ENCODE measurements at places on chromosomes 3 and 15.

DNA sequence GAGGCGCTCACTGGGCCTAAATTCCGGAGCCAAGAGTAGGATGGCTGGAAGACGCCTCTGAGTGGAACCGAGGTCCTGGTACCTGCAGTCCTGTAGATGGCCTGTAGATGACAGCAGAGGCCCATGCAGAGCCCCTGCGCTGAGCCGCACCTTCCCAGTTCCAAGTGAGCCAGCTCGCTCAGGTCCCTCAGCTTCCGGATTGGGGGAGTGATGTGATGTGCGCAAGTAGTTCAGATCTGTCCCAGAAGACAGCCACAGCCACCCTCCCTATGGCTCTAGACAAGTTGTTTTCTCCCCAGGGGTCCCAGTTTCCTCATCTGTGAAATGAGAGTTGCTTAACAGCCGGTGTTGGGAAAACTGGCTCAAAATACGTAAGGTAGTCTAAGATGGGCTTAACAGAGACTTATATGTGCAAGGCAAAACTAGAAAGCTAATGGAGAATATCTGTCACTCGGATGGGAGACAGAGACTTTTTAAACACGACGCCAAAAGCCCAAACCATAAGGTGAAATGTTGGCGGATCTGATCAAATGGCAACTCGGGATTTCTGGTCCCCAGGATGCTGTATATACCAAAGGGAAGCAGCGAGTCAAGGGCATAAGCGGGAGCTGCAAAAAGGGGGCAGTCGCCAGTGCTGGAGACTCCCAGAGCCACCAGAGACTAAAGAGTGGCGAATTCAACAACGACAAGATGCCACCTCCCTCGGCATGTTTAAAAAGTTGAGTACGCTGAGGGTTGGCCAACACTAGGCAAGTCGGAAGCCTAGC lies 765 bp upstream of the MAPKAPK3 start:
- peak; percentile 76 for DNase-seq

DNA sequence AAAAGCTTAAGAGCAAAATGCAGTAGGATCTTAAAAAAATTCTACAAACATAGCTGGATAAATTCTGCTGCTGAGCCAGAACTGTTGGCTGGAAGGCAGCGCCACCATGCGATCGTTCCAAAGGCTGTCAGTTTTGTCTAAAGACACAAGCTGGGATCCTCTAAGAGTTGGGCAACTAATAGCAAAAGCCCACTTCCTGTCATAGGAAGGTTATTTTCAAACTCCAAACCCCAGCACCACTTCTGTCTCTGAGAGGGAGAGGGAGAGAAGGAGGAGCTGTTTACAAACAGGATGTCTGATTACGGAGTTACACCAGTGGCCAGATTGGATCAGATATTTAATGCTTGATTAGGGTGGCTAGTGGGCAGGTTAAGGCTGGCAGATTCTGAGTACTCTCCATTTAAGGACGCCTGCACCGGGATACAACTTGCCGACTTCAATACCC lies 44.0 kb downstream of the EIF4E3 start:
- peak; percentile 23 for DNase-seq

GRCh38 chr3:14411988-14412387 lies 9.6 kb downstream of the SLC6A6 start:
- no peak for DNase-seq

- DNase-seq, result no peak
Measured at GRCh38 chr3:124398594-124398993, 331.7 kb upstream of the UMPS start.

DNA sequence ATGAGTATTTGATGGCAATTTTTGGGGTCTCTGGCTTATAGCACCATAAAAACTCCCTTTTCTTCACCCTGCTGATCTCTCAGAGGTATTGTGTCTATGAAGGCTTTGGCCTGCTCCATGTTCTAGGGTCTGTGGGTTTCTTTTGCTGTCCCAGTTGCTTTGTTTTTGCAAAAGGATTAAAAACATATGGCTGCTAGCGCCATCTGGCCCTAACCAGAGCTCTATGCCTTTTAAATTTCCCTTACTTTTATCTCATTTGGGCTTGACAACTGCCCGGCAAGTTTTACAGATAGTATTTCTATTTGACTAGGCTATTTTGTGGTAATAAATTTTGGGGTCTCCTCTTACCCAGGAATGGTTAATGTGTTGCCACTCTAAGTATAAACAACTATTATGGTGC lies 6.4 kb upstream of the GHRL start:
- no peak for DNase-seq

- peak; percentile 30 for DNase-seq
Measured at GRCh38 chr3:99562138-99562537, 76.3 kb upstream of the COL8A1 start.

- peak; percentile 23 for DNase-seq
Measured at GRCh38 chr3:89098964-89099585, 8.3 kb upstream of the EPHA3 start.

DNA sequence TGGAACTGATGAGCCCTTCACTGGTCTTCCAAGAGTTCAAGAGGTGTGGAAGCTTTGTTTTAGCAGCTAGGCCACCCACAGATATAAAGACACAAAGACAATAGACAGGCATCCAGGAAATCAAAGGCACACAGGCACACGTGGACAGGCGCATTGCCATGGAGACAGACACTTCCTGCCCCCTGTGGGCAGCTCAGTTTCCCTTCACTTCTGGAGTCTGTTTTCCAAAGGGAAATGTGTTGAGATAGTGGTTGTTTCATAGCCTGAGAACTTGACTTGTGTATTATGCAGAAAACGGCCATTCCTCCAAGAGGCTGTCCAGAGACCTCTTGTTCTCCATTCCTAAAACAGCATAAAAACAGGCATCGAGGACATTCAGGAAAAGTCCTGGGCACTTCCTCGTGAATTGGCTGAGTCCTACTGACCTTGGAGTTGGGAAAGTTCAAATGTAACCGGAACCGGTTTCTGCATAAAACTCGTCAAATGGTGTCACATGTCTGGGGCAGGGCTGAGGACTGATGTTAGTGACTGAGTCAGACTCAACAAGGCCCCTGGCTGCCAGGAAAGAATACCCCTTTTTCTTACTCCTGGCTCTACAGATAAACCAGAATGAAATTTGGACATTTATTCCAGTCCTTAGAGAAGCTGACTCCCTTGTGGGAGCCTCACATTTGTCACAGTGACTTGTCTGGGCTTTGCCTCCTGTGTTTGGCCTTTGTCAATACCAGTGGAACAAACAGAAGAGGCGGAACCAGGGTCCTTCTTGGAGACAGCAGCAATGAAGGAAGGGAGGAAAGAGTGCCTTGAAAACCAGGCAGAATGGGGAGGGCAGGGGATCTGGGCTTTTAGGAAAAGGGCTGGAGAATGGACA lies 1.3 kb downstream of the ALPK3 start:
- no peak for DNase-seq

DNA sequence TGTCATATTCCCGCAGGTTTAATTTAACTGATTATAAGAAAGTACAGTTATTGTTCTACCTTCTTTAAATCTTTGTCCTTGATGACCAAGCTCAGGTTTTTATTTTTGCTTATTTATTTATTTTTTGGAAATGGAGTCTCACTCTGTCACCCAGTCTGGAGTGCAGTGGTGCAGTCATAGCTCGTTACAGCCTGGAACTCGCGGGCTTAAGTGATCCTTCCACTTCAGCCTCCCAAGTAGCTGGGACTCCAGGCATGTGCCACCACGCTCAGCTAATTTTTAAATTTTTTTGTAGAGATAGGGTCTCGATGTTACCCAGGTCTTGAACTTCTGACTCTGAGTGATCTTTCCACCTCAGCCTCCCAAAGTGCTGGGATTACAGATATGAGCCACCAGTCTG lies 8.9 kb downstream of the USP3 start:
- no peak for DNase-seq

DNA sequence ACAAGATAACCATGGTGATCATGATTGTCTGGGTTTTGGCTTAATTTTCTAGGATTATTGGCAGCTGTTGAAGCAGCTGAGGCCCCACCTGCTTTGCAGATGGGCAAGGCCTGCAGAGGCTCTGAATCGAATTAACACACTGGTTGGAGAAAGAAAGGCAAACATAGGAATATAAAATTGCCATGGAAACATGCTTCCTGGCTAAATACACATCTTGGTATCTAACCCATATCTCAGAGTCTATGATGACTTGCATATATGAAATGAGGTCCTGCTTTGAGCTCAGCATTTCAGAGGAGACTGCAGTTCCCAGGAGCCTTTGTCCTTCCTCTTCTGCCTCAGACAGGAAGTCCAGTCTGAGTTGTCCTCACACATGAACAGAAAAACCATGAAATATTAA lies 24.3 kb upstream of the SV2B start:
- DNase-seq, result no peak

- DNase-seq, result no peak
Measured at GRCh38 chr3:122033023-122033422, 11.0 kb upstream of the ILDR1 start.

GRCh38 chr3:81624756-81625155 lies 136.7 kb downstream of the GBE1 start:
- no peak for DNase-seq

DNA sequence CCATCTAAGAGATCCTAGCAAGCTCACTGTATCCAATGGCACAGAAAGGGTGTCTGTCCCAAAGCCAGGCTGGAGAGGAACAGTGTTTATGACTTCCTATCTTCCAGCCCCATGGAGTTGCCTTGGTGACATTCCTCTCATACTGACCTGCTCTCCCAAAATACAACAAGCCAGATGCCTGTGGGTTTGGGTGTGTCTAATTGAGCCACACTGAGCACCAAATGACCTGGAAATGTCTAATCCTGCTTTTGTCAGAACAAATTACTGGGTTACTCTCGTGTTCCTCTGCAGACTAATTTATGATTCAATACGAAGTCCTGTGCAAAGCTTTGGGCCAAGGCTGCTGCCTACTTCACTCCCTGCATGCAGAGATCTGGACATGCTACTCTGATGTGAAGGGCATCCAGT lies 98.1 kb upstream of the STRIT1 start:
- DNase-seq, result no peak

DNA sequence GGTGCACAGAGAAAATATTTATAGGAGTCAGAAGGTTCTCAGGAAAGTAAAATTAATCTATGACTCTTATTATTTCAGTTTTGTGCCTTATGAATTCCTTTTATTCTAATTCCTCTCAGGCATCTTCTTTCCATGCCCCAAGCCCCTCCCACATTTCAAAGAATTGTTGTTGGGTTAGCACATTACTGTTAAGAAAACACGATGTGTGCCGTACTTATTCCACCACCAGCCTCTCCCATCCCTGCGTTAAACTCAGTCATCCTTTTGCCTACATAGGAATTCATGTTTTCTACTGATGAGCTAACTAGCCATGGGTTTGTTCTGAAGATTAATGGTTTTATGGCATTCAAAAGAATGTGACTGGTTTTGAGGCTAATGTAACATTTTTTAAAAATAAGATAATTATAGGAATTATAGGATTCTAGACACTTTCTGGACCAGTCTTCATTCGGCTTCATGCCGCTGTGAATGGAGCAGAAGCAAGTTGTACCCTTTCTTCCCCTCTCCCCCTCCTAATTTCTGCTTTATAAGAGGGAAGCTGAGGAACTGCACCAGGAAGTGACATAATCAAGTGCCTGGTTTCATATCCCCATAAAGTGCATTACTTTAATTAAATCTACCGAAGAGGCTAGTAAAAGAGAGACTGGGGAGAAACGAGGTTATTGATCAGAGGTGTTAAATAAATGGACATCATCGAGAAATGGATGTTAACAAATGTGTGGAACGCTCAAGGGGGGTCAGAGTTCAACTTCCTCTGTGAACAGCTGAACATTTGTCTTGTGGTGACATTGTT lies 12.3 kb upstream of the MB21D2 start:
- no peak for DNase-seq

GRCh38 chr15:82113106-82113715 lies 67.4 kb upstream of the MEX3B start:
- DNase-seq, result no peak

GRCh38 chr3:62622553-62623174 lies 249.3 kb upstream of the FEZF2 start:
- DNase-seq, result no peak

DNA sequence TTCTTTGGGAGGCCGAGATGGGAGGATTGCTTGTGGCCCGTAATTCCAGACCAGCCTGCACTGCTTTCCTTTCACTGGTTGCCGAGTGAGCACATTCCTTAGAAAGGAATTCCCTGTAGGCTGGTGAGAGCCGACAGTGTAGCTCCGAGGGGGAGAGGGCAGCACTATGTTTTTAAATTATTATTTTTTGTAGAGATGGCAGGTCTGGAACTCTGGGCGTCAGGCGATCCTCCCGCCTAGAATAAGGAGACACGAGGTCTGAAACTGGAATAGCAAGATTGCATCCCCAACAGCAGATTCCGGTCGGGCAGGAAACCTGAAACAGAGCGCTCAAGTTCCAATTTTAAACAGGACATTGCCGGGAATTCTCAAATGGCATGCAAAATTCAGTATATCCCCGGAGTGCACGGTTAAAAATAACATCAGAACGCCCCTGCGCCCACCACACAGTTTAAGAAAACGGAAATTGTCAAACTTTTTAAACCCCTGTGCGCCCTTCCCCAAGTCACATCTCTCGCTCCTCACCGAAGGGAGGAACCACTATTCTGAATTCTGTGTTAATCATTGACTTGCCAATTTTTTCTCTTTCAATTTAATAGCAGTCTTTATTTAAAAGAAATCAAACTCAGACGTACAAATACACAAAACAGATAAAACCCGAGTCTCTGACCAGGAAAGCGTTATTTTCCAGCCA lies 643 bp upstream of the RNU5B-1 start:
- DNase-seq, result no peak

- DNase-seq, result no peak
Measured at GRCh38 chr15:59388670-59389069, 16.0 kb upstream of the MYO1E start.

- DNase-seq, result no peak
Measured at GRCh38 chr3:16913264-16913580, 28.5 kb downstream of the PLCL2 start.

DNA sequence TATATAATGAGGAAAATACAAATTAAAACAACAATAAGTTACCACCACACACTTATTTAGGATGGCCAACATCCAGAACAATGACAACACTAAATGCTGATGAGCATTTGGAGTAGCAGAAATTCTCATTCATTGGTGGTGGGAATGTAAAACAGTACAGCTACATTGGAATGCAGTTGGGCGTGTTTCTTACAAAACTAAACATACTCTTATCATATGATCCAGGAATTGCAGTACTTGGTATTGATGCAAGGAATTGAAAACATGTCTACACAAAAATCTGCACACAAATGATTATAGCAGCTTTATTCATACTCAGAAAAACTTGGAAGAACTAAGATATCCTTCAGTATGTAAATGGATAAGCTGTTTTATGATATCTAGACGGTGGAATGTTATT lies 594.2 kb downstream of the ZBBX start:
- DNase-seq, result no peak

- no peak for DNase-seq
Measured at GRCh38 chr3:19948226-19948591, 1.3 kb downstream of the RAB5A start.

DNA sequence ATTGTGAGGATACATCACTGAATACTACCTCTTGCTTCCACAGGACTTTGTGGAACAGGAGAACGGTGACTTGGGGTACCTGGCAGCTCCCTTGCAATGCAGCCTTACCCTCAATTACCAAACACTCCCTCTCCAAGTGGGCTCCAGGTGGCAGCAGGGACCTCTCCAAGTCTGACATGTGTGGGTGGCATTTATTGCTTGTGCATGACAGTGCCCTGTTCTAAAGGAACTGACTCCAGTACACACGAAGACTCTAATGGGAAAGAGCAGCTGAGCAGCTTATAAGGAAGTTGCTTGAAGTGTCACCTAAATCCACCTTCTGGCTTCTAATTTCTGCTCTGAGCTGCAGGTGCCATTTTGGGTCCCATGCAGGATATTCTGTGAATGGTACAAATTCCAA lies 174.1 kb upstream of the SLCO3A1 start:
- no peak for DNase-seq

GRCh38 chr3:188262913-188263683 lies 109.1 kb downstream of the LPP start:
- no peak for DNase-seq

GRCh38 chr3:82496890-82497560 lies 735.6 kb upstream of the GBE1 start:
- no peak for DNase-seq

Measured in progenitor cell of endocrine pancreas (in vitro differentiated cells).